Activated CD4-positive, alpha-beta T cell treated with anti-CD3 and anti-CD28 coated beads for 1 hour (primary cell): ENCODE measurements at places on chromosomes 16 and 17.

DNA sequence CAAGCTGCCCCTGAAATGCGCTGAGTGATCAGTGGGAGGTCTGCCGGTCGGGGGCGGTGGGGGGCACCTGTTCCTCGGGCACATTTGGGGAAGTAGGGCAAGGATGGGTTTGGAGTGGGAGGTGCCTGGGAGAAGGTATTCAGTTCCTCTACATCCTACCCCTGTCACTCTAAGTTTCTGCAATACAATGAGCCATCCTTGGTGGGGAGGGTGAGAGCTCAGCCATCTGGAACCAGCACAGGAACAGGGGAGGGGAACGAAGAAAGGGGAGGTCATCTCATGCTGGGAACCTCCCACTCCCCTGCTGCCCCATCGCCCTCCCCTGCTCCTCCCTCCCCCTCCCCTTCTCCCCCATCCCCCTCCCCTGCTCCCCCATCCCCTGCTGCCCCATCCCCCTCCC, 4.2 kb downstream of the DPH1 start:
- DNase-seq, result no peak

GRCh38 chr16:53054670-53055485, at the start of gene CHD9:
TSS of gene CHD9 (plus strand) at chr16:53054991. CDS start at chr16:53156090, 101,099 bp downstream.
- DNase-seq, result peak; percentile 57

DNA sequence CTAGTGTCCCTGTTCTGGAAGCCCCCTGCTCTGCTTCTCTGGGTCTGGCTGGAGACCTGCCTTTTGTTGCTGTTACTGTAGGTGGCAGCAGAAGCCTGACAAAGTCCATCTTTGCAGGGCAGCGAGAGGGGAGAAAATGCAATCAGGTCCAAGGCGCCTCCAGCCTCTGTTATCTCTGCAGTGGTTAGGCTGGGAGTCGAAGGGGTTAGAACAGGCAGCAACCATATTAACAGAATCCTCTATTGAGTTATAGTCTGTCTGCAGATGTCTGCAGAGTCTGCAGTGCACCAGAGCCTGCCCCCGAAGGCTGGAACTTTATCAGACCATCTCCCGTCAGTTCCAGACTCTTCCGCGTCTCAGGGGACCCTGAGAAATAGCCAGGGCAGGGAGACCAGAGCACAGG, 404.9 kb upstream of the EEF2KMT start:
- no peak for DNase-seq

GRCh38 chr17:28948873-28949184, 2.5 kb downstream of the PHF12 start:
- no peak for DNase-seq

- no peak for DNase-seq
These were observed 26.1 kb downstream of the FAM222B start for GRCh38 chr17:28816540-28816939.

- DNase-seq, result no peak
These were observed at the start of gene HOXB3 for GRCh38 chr17:48589831-48590606. TSS of gene HOXB3 (minus strand) at chr17:48590241. CDS start at chr17:48552474, 37,767 bp downstream.

- no peak for DNase-seq
These were observed 1846.1 kb downstream of the TP53TG3F start for GRCh38 chr16:35305476-35305875.

- DNase-seq, result no peak
These were observed 416 bp downstream of the MT1H start for GRCh38 chr16:56669840-56670619.

DNA sequence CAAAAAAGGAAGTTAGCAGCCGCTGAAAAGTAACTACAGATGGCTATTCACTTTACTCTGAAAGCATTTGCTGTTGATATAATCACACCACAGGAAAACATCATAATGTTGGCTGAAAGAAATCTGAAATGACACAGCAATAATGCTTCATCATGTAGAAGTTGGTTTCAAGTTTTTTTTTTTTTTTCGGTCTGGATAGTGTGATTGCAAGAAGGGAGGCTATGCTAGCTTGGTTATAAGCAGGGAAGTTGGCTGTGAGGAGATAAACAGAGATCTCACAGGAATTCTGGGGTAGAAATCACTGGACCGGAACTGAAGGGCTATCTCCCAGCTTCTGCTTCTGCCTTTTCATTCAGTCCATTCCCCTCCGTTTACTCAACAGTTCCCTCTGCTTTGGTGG, 57.9 kb downstream of the MYO1D start:
- DNase-seq, result no peak

GRCh38 chr17:27473748-27474609, 17.7 kb downstream of the KSR1 start:
- peak; percentile 56 for DNase-seq

- DNase-seq, result no peak
These were observed 840 bp upstream of the CD300LB start for GRCh38 chr17:74532115-74532514.

DNA sequence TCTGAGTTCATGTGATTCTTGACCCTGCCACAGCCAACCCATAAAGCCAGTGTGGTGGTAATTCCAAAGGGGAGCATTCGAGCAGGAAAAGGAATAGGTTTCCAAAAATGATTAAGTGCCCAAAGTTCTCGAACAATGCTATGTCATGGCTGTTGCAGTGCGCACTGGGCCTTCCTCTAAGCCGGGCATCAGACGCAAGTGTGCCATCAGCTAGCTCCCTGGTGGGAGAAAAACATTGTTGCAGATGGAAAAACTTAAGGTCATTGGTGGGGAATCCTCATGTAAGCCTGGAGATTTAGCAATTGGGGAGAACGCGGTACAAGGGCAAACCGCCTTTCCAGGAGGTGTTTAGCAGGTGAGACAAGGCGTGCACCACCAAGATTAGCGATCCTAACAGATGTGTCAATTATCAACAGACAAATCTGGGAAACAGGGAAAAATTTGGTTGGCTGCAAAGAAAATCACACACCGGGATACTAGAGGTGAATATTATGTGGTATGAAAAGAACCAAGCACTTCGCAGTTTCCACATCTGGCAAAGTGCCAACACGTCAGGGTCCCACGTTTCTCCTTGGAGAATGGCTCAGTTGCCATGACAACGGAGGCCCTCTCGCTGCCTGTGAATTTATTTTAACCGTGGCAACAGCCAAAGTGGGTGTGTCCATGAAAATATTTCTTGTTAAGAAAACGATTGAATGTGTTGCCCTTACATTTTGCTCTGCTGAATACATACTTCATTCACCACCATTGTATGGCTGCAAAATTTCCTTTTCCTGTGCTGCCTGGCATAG, 118.5 kb upstream of the CACNG5 start:
- DNase-seq, result no peak

GRCh38 chr17:83123896-83124801, 44.7 kb downstream of the METRNL start:
- DNase-seq, result no peak

DNA sequence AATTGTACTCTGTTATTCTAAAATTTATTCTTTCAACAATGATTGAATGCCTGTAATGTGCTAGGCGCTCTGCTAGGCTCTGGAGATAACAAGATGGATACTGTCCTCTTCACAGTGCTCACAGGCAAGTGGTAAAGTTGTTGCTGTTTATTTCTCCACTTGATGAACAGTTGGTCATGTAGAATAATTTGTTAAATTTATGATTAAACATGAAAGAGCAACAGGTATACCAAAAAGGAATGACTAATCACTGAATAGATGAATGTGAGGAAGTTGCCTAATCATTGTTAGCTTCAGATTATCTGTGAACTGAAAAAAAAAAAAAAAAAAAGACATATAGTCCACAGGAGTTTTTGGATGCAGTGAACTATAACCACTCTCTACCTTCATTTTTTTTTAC, 62.3 kb downstream of the NFATC3 start:
- DNase-seq, result no peak

GRCh38 chr16:67775273-67775672, 31.1 kb downstream of the RANBP10 start:
- no peak for DNase-seq

GRCh38 chr17:75181608-75182318, 996 bp downstream of the SUMO2 start:
- DNase-seq, result peak; percentile 13

DNA sequence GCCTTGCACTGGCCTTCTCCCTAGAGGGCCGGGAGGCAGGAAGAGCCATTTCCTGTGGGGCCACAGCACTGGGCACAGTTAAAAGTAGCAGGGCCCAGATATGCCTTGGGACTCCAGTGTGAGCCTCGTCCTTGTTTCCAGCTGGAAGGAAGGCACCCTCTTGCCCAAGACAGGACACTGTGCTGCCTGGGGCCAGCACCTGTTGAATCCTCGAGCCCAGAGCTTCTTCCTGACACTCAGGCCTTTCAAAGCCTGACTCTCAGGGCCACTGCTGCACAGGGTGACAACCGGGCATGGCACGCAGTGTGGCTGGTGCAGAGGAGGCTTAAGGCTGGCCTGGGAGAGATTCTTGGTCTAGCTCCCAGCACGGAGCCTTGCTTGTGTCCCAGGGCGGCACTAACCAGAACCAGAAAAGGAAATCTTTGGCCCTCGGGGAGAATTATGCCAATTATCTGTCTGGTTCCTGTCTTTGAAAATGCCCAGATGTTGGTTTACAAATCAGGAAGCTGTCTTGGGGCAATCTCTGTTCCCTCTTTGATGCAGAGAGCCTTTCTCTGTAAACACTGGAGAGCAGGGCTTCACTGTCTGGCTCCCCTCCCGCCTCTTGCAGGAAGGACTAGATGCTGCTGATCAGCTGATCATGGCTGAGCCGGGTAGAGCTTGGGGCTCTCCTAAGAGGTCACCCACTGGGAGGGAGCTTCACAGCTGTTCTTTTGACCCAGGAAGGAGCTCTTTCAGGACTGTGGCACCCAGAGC, 11.1 kb downstream of the LDHD start:
- DNase-seq, result no peak

DNA sequence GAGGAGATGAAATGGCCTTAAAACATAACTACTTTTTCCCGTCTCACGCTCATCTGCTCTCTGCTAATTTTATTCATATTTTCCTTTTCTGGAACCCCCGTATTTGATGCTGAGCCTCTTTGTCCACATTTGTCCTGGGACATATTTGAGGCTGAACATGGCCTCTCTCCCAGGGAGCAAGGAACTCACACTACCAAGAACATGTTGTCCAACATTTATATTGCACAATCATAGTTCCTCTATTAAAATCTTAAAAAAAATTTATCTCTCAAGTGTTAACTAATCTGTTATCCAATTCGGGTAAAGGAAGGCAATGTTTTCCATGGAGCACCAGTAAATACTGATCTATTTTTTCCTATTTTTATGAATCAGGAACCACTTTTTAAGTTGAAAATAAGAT, 60.2 kb downstream of the CMC2 start:
- DNase-seq, result no peak

GRCh38 chr17:1058423-1059130, 61.6 kb downstream of the TIMM22 start:
- DNase-seq, result peak; percentile 15

GRCh38 chr17:30210366-30210765, 25.1 kb downstream of the SLC6A4 start:
- no peak for DNase-seq

- no peak for DNase-seq
These were observed 4.7 kb upstream of the WDR24 start for GRCh38 chr16:694863-695354.

DNA sequence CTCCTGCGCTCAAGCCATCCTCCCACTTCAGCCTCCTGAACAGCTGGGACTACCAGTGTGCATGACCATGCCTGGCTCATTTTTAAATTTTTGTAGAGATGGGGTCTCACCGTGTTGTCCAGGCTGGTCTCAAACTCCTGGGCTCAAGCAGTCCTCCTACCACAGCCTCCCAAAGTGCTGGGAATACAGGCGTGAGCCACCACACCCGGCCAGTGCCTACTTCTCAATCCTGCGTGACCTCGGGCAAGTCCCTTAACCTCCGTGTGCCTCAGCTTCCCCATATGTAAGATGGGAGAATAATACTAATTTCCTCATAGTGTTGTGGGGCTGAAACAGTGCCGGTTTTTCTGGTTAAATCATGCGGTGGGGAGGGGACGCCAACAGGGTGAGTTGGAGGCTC, 143.5 kb upstream of the CIBAR2 start:
- DNase-seq, result no peak

DNA sequence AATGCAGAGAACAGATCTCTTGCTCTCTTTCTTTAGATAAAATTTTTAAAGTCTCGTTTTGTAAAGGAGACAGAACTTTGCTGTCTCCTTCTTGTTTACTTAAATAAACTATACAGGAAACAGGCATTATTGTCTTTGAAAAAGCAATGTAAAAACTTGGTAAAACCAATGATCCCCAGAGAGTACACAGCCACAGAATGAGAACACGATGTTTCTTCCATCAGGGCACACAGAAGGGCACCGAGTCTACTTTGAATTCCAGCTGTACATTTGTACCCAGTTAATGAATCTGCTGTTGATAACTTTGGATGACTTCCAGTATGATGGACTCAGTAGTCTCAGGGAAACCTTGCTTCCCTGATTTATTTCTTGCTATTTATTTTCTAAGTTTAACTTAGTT, 8.1 kb upstream of the TMEM100 start:
- DNase-seq, result no peak

GRCh38 chr17:70644096-70644495, 474.8 kb downstream of the KCNJ2 start:
- no peak for DNase-seq

DNA sequence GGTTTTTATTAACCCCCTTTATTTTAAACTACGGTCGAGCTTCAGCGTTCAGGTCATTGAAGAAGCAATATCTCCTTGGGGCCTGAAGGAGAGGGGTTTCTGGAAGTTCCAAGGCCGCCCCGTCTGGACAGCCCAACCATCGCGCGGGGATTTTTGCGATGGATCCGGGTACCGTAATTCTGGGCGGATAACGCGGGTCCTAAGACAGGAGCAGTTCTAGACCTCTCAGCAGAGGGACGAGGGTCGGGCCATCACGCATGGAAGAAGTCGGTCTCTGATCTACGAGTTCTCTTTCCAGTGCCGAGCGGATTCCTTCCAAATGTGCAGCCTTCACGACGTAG, 3.6 kb downstream of the BORCS6 start:
- no peak for DNase-seq

DNA sequence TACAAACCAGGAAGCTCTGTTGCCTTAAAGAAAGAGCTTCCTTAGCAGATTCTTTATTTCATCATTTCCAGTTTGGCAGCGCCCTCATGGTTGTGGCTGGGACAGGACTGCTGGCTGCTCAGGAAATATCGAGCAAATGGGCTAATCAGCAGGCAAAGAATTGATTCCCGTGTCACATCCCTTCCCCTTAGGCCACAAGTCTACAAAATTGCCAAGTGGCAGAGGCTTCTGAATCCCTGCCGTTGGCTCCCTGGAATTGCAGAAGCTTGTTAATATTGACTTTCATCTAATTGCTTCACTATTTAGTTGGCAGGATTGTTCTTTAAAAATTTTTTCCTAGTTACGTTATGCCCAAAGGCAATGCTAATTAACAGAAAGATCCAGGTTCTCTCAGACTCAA, 456.3 kb upstream of the ERCC4 start:
- DNase-seq, result no peak

GRCh38 chr16:86512860-86513470, 2.6 kb downstream of the FOXF1 start:
- no peak for DNase-seq
